ENCODE measurements at places on chromosomes 4 and X.
A peak's percentile ranks its signal among the peaks of the same experiment; 100 is the strongest.

GRCh38 chr4:47075262-47075661, 43.9 kb downstream of the GABRB1 start:
- DNase-seq = no peak

DNA sequence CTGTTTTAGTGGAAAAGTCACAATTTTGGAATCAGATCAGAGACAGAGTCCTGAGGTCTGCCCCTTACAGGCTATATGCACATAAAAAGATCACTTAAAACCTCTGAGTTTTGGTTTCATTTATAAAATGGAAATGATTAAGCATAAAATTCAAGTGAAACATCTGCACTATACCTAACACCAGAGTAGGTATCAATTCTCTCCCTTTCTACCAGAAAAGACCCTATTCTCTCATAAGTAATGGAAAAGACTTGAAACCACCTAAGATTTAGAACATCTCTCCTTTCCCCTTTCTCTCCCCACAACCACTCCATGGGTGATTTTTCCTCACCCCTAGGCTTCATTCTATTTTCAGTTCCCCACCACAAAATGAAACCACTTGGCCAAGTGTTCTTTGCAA, 907 bp downstream of the LHFPL1 start:
- no peak for DNase-seq

GRCh38 chr4:74190919-74191397, 33.0 kb downstream of the MTHFD2L start:
- DNase-seq = no peak

DNA sequence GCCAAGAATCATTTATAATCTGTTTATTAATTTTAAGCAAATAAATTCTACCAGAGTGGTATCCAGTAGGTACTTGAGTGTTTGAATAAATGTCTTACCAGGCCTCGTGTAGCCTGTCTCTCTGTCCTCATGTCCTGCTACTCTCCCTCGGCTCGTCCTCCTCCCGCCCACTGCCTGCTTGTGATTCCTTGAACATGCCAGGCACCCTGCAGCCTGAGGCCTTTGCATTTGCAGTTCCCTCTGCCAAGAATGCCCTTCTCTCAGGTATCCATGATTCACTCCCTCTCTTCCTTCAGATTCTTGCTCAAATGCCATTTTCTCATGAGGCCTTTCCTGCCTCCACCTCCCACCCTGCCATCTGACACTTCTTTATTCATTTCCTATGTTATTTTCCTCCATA, 209.7 kb upstream of the PRPS2 start:
- no peak for DNase-seq

- no peak for DNase-seq
These were observed 1.3 kb upstream of the CXorf65 start for GRCh38 chrX:71107762-71108360.

- no peak for DNase-seq
These were observed 63.9 kb downstream of the USP26 start for GRCh38 chrX:133033010-133033409.

GRCh38 chrX:68831405-68832100, 2.7 kb downstream of the EFNB1 start:
- peak; percentile 47 for DNase-seq

GRCh38 chrX:103783971-103784370, 7.3 kb downstream of the PLP1 start:
- no peak for DNase-seq

DNA sequence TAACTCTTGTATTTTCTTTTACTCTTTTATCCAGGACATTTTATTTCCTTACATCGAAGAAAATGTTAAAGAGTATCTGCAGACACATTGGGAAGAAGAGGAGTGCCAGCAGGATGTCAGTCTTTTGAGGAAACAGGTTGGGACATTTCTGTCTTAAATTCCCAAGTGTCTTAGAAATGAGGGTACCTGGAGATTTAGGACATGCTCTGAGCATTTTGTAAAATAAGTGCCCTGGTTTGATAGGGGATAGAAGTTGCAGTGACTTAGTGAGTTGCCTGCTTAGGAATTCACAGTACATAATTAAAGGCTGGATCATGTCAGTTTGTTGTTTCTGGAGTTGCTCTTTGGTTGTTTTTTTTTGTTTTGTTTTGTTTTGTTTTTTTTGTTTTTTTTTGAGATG, 17.5 kb downstream of the ENOPH1 start:
- DNase-seq = no peak

- DNase-seq = no peak
These were observed 1765.8 kb downstream of the PCDH7 start for GRCh38 chr4:32485956-32486355.

DNA sequence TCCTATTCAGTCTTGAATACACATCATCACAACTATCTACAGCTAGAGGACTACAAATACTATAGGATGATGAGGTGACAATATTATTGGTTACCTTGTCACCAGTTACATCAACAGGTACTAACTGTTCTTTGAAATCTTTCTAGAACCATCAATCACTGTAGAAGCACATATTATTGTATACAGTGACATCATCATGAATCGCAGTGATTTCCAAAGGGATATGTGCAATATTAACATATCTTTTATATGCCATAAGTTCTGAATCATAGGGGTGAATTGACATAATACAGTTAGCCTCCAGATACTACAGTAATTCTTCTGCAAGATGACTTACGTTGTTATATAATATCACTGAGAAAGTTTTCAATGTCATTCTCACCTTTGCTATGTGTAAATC, 105.2 kb upstream of the HPGD start:
- no peak for DNase-seq

DNA sequence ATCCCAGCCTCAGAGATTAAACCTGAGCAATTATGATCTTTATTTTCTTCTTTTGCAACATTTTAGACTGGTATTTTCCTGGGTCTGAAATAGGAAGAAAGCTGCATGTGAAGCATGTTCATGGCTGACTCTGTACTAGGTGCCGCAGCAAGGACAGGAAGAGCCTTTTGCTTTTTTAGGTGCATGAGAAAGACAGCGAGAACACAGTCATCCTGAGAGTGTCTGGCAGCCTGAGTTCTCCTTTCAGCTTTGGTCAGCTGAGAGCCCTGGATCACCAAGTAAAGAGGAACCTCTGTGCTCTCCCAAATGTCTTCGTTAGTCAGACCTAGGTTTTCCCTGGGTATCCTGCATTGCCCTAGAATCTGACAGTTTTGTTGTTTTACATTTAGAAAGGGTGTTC, 29.8 kb downstream of the FAM149A start:
- DNase-seq = no peak

DNA sequence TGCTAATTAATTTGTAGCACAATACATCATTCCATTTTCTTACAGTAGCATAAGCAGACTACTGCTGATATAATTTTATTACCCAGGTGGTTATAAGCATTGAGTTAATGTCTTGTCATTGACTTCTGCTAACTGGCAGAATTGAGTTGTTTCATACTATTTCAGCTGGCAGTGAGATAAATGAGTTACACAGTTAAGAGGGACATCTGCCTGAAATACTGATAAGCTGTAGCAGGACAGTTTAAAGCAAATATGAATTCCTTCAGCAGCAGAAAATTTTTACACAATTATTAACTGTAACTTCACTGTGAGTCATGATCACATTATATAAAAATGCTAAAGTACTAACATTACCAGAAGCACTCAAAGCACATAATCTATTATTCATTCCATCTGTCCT, 326.8 kb downstream of the INPP4B start:
- DNase-seq = no peak

GRCh38 chr4:86233681-86234080, 126.2 kb downstream of the MAPK10 start:
- DNase-seq = no peak

DNA sequence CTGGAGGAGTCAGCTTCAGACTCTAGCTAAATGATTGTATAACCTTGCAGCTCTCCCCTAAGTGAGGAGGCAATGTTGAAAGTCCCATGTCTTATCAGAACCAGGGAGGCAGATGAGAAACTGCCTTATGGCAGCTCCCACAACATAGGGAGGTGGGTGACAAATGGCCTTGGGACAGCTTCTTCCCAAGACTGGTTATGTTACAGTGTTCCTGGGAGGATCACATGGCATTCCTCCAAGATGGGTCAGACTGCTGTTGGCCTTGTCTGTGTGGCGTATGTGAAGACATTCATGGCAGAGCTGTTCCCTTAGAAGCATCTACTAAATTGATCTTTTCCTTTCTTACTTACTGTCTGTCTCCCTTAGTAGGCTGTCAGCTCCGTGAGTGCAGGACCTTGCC, 42.0 kb downstream of the HPRT1 start:
- DNase-seq = no peak

DNA sequence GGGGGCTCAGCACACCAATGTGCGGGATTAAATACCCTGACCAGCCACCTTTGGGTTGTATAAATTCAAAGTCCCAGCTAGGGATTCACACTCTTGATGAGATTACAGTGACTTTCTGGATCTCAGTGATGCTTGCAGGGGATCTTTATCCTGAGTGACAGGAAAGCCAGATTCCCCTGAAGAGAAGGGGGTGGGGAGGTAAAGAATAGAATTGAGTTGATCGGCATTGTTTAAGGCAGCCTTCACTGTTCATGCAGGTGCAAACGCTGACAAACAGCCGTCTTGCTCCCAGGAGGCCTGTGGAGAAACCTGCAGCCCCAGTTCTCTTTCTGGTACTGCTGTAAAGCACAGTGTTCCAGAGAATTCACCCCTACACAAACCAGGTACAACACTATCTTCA, 19.0 kb downstream of the CXXC4 start:
- peak; percentile 59 for DNase-seq

GRCh38 chr4:28117084-28117682, 1256.5 kb downstream of the STIM2 start:
- DNase-seq = no peak

DNA sequence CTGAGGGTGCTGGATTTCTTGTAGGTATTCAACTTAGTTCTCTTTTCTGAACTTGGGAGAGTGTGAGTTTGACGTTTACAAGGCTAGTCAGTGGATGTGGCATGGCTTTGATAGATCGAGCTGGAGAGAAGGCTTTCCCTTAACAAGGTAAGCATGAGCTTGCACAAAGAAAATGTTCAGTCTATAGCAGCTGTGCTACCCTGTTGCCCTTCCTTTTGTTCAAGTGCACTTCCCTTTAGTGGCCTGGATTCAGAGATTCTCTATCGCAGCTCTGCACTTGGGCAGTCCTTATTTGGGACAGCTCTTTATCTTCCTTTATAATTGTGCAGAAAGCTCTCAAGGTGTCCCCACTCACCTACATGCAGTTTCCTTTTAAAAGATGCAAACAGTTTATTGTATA, 198.0 kb downstream of the ARHGAP24 start:
- no peak for DNase-seq

DNA sequence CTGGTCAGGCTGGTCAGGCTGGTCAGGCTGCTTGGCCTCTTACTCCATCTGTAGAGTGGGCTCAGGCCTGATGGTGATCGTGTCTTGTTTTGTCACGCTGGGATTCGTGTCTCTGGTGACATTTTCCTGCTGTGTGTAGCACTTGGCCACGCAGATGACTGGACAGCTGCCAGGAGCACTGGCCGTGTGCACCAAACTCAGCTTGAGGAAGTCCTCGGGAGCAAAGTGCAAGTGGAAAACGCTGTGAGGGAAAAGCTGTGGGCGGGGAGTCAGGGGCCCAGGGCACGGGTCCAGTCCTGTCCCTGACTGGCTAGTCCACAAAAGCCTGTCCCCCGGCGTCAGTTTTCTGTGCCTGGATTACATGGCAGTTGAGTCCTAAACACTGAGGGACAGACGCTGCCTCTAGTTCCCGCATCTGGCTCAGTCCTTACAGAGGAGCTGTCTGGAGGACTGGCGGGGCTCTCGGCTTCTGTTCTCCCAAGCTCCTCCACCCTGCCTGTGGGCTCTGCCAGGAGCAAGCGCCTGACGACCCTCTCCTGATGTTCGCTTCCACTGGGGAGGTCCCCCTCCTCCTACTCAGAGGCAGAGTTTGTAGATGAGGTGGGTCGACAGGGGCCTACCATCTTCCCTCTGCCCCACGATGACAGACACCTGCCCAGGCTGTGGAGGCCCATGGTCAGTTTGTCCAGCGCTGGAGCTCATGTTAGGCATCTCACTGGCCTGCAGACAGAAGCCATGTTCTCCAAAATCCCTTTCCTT, 35.9 kb upstream of the GRPEL1 start:
- DNase-seq = peak; percentile 62

DNA sequence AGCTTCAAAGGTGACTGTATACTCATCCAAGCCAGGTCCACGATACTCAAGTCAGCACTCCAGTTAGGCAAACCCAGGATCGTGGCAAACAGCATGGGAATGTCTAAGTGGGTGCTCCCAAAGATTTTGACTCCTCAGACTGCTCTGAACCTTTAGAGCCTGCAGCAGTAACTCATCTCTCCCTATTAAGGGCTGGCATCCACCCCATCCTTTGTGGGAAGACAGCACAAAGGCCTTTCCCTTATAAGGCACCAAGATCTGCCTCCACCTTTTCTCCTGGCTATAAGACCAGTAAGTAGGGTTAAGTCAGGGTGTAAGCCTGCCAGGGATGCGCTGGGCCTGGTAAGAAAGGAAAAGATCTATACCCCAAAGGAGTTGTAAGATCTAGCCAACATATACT, 23.6 kb upstream of the SLC25A43 start:
- no peak for DNase-seq

GRCh38 chr4:52844596-52844995, 17.5 kb upstream of the RASL11B start:
- no peak for DNase-seq

GRCh38 chr4:83266689-83267088, 17.9 kb downstream of the COQ2 start:
- no peak for DNase-seq

DNA sequence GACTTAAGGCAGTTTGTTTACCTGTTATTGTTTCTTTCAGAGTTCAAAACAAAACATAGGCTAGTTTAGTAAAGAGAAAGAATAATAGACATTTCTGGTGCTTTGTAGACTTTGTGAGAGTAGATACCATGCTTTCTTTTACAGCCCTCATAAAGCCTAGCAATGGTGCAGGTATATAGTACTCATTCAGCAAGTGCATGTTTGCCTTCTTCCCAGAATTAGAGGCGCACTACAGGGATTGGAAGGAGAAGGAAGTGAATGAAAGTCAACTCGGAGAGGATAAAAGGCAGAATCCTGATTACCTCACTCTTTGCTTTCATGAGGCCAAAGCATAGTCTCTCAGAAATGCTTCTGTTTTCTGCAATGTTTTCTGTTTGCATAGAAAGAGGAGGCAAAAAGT, 43.1 kb upstream of the FHDC1 start:
- no peak for DNase-seq

DNA sequence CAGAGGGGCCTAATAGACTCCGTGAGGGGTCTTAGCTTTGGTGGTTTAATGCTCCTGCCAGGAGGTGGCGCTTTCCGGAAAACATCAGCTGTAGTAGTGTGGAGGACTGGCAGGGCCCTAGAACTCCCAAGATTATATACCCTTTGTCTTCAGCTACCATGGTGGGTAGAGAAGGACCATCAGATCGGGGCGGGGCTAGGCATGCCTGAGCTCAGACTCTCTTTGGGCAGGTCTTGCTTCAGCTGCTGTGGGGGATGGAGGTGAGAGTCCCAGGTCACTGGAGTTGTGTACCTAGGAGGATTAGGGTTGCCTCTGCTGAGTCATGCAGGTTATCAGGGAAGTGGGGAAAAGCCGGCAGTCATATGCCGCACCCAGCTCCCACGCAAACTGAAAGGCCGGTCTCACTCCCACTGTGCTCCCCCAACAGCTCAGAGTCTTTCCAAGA, 63.0 kb upstream of the AGA start:
- peak; percentile 93 for DNase-seq

- no peak for DNase-seq
These were observed 74.2 kb downstream of the TAF1 start for GRCh38 chrX:71440401-71440800.

- DNase-seq = no peak
These were observed 28.4 kb upstream of the SULT1E1 start for GRCh38 chr4:69888336-69888735.
